Esophagus squamous epithelium (tissue), 5 donors: ENCODE measurements at places on chromosomes 5 and 9.

DNA sequence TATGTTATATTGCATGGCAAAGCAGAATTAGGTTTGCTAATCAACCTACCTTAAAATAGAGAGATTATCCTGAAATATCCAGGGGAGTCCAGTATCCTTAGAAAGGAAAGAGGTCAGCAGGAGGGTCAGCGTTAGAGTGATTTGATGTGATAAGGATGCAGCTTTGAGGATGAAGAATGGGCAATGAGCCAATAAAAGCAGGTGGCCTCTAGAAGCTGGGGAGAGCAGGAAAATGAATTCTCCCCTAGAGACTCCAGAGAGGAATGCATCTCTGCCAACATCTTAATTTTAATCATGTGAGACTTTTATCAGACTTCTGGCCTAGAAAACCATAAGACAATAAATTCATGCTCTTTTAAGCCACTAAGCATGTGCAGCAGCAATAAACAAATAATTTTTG is 65.7 kb upstream of the SYK start:
- DNase-seq, result no peak

DNA sequence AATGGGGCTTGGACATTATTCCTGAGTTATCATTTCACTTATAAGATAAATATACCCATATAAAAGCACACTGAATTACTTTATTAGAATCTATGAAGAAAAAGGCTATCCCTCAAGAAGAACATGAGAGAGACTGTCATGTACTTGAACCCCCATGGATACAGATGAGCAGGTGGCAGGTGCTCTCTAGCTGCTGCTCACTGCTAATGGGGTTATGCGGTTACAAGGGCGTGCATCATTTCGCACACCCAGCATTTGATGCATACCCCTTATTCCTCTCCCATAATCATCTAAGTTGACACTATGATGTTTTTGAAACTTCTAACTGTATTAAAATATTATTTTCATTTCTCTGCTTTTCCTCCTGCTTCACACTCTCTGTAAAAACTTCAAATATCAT is 16.4 kb downstream of the ITK start:
- DNase-seq, result no peak

- DNase-seq, result no peak
Measured at GRCh38 chr5:14118551-14119320, 24.4 kb upstream of the TRIO start.

- DNase-seq, result no peak
Measured at GRCh38 chr9:138123086-138123485, 245.5 kb downstream of the CACNA1B start.

- DNase-seq, result no peak
Measured at GRCh38 chr9:72041369-72041768, 19.0 kb downstream of the C9orf57 start.

GRCh38 chr9:7121055-7121454 is 363.3 kb downstream of the KDM4C start:
- DNase-seq, result no peak
